ENCODE measurements at places on chromosomes 2 and 18.
A peak's percentile ranks its signal among the peaks of the same experiment; 100 is the strongest.

DNA sequence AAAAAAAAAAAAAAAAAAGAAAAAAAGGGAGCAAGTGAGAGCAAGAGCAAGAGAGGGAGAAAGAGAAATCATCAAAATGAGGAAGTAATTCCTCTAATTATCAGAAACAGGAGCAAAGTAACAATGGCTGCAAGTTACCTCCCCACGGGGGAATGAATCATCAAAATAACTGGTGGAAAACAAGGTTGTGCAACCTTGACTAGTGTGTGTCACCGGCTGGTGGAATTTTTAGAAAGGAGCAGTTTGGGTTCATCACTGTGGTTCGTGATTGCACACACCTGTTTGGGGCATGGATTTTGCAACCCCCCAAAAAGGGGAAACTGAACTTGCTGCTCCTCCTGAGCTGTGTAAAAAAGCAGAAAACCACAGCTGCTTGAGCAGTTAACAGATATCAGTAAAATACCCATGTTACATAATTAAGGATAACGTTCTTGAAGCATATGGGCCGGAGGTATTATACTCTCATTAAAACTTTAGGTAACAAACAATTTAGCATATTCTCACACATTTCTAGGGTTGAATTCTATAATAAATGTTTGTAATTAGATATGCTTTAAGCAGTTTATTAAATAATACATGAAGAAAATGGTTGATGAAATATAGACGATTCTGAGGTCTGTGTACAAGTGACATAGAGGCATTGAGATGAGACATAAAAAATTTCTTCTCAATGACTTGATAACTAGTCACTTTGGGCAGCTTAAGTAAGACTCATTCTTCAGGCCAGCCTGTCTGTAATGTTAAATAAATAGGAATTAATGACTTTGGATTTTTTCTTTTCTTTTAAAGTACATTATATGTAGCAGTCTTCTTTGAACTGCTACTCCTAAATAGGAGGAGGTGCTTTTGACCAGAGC lies 184.2 kb upstream of the ZEB2 start:
- DNase-seq = peak; percentile 77

- no peak for DNase-seq
Measured at GRCh38 chr2:54579682-54580620, 123.8 kb downstream of the SPTBN1 start.

DNA sequence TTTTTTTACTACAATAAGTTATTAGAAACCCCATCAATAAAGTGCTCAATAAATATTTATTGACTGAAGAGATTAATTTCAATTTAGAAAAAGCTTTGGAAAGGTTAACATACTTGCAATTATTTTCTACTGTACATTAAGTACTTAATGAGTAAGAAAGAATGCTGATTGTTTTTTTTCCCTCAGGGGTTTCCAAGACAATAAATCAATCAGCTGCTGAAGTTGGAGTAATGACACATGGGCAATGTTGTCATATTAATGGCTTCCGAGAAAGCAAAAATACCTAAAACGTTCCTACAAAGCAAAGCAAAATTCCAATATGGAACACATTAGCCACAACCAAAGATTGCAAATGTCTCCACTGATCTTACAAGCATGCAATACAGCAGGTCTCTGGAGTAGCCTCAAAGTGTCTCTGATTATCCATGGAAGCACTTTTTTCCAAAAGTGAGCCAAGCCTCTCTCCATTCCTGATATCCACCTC lies 66.7 kb downstream of the ZC3H6 start:
- no peak for DNase-seq

GRCh38 chr2:10619643-10620042 lies 70.1 kb downstream of the NOL10 start:
- peak; percentile 53 for DNase-seq

GRCh38 chr18:8735274-8735673 lies 29.9 kb downstream of the MTCL1 start:
- DNase-seq = no peak

DNA sequence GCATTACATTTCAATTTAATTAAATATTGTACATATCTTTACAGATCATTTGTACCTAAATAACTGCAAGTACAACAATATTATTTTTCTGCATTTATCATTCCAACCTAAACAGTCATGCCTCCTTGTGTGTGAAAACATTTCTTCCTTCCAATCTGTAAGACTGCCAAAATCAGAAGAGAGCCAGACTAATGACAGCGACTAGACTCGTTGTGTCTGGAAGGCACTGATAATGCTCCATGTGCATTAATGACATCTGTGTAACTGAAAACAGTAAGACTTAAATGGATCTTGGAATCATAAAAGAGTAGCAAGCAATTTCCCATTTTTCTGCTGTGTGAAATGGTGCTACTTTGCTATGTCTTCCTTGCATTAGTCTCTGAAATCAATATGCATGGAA lies 278.0 kb upstream of the DSEL start:
- peak; percentile 21 for DNase-seq

GRCh38 chr2:13091455-13091854 lies 374.7 kb downstream of the TRIB2 start:
- DNase-seq = no peak

DNA sequence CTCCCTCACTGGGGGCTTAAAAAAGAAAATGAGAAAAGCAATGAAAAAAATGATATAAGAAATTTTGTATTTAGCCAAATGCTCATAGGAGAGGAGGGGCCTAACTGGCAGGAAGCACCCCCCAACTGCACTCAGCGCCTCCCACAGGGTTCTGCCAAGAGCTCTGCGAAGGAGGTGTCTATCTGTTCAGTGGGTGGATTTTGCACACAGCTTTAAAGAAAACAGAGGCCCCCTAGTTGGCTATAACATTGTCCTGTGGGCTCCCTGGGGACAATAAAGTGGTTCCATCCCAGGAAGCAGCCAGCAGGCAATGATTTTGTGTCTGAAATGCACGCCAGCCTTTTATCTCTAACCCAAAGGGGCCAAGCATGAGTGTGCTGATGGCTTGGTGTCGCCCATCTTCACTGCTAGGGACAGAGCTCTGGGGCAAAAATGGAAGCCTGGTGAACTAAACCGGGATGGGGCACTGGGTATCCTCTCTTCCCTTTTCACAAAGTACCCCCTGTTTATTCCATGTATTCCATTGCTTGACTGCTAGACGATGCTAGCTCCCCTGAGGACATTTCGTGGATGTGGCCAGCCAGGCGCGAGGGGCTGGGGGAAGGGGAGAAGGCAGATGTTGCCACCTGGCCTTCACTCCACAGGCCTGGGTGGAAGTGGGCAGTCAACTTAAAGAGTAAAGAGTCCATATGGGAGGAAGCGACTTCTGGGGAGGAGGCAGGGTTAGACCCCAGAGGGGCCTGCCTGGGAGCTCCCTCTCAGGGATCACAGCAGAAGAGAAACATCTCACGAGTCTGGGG lies 205.7 kb downstream of the CYP26B1 start:
- no peak for DNase-seq

DNA sequence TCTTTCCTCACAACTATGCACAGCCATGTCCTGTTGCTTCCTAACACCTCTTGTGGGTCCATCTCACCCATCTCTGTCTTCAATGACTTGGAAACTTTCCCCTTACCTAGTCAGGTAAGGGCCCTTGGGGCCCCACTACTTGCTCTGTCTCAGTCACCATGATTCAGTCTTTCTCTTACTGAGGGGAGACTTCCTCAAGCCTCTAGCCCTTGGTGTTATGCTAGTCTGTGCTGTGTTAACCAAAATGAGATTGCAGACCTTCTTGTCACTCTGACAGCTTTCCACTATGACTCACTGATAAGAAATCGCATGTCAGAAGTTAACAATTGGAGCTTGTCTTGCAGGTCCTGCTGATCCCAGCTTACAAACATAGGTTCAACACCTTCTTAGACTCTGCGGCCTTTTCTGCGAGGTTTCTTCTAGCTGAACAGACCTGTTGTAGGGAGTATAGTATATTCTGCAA lies 65.3 kb downstream of the WDR75 start:
- no peak for DNase-seq

- peak; percentile 96 for DNase-seq
Measured at GRCh38 chr2:111121828-111122630, 1.3 kb downstream of the BCL2L11 start.
